ENCODE measurements at places on chromosomes 12 and 14.

GRCh38 chr14:55693904-55694303 lies 113.9 kb downstream of the KTN1 start:
- no peak for DNase-seq

- no peak for DNase-seq
Measured at GRCh38 chr14:68956724-68957123, 22.4 kb downstream of the ACTN1 start.

- DNase-seq: no peak
Measured at GRCh38 chr12:121218588-121219352, 8.8 kb downstream of the P2RX4 start.

GRCh38 chr14:104563742-104564615 lies 15.6 kb upstream of the C14orf180 start:
- DNase-seq: peak; percentile 12

DNA sequence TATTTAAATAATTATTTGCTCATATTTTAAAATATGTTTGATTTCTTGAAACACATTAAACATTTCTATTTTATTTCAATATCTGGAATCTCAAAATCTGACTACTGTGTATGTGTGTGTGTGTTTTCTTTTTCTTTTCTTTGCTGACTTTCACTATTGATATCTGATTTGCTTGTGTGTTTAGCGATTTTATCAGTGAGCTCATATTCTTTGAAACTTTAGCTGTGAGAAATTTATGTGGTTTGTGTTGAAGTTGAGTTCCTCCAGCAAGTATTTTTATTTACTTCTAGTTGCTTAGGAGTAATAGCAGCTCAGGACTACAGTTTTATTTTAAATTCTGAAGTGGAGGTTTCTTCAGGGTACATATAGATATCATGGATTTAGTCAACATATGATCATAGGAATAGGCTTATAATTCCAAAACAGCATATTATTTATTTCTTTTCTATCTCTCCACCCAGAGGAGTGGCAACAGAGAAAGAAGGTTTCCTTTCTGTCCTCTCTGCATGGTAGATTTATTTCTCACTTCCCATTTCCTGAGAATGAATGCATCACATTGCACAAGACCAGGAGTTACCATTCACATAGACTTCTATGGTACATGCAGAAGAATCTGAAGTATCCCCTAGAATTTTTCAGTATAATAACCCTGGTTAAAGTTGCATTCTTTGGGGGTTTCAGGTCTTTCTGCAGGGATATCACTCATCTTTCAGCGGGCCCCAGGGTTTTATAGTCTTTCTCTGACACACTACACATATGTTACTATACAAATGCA lies 60.5 kb downstream of the PTPRQ start:
- no peak for DNase-seq

DNA sequence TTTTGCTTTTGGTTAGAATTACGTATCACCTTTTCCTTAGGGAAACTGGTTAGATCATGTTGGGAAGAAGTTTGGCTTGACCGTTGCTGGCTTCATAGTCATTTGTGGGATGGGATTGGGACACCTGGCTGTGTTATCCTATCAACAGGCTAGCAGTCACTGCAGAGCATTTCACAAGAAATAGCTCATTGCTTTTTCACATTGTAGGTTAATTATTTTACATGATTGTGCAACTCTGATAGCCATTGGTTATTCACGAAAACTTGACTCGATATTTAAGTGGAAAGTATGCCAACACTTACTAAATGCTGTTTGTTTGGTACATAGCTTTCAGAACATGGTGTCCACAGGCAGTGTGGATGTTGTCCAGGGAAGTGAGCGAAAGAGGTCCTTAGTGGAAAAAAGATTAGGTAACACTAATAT lies 89.4 kb downstream of the NKX2-1 start:
- DNase-seq: no peak

- no peak for DNase-seq
Measured at GRCh38 chr12:92503971-92504593, 198.7 kb upstream of the PLEKHG7 start.

DNA sequence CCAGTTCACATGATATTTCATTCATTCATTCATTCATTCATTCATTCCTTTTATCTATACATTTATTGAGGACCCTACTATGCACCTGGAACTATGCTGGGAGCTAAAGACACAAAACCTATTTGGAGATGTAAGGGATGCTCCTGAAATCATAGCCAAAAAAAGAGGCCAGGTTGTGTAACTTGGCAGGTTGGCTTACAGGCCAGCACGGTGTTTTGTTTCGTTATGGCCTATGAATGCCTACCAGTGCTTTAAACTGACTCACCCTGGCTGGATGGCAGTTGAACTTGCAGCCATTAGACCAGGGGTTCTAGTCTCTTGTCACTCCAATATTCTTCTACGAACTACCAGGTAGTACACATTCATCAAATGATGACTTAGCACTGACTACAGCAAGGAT lies 15.7 kb downstream of the MAP3K9 start:
- no peak for DNase-seq

- DNase-seq: no peak
Measured at GRCh38 chr12:7099290-7099996, 7.2 kb upstream of the C1R start.

GRCh38 chr14:56902385-56902784 lies 92.1 kb upstream of the OTX2 start:
- no peak for DNase-seq

GRCh38 chr12:49609875-49610154 lies 4.4 kb upstream of the FAM186B start:
- no peak for DNase-seq

DNA sequence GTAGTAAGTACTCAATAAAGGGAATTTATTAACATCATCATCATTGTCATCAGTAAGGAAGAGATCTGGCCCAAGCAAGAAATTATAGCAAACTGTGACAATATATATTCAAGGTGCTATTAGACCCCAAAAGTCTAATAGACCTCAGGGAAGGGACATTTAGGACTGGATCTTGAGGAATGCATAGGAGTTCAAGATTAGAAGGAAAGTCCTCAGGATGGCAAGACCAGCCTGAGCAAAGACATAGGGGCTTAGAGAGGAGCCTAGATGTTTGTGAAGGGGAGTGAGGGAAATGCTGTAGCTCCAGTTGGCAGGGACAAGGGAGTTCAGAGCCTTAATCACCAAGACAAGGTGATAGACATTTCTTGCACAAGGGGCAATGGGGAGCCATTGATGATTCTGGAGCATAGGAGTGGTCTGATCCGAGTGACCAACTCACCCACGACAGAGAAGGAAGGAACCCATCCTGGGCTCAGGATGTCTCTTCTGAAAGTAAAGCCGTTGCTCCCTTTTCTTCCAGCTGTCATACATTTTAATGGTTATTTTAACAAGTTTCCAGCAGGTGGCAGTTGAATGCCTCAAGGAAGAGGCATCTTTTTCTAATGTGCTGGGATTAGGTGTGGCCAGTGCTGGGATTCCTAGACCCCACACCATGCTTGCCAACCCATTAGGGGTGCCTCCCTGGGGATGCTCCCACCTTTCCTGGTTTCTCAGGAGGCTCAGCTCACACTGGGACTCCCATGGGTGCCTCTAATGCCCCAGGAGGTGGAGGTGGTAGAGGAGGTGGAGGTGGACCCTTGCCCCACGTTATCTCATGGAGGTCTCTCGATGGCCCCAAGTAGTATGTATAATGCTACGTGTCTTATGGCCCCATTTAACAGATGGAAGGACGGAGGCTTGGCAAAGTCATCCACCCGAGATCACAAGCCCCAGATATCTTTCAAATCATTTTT lies 37.8 kb downstream of the PHETA1 start:
- DNase-seq: no peak

DNA sequence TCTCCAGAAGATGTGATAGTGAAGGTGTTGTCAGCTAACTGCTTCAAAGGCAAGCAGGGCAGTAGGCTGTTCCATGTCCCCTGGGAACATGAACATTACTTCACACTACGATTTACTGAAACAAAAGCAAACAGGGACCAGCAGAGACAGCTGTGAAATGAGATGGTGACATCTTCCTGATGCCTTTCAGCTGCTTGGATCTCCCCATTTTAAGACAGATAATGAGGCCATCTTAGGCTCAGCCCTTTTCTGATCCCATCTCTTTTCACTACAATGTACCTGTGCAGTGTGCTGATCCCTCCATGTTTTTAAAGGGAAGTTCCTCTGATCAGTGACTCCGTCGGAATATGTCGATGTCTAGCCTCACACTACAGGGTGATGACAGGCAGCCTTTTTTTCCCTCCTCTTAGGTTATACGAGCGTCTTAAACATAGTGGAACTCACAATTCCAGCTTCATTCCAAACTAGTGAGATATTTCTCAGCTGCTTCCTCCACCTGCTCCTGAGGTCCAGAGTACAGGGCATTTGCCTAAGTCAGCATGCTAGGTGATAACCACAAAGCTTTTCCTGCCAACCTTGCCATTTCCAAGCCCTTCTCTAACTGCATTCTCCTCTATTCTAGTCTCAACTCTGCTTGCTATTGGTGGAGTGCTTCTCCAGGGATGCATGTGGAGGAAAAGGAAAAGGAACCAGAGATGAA lies 87.6 kb upstream of the EGLN3 start:
- no peak for DNase-seq

GRCh38 chr12:124901003-124901402 lies 13.4 kb downstream of the UBC start:
- DNase-seq: no peak

DNA sequence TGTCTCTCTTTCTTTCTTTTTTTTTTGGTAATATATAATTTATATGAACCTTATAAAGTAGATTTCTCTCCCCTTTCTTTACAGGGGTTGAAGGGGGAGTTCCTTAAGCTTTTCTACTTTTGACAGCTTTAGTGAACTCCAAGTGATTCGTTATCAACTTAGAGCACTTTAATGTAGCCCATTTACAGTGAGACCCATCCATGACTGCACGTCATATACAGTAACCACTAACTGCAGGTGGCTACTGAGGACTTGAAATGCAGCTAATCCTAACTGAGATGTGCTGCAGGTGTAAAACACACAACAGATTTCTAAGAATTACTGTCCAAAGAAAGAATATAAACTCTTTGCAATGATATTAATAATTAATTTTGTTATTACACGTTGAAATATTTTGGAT lies 582 bp downstream of the LRRIQ1 start:
- DNase-seq: no peak

- DNase-seq: no peak
Measured at GRCh38 chr12:77830583-77831351, at the start of gene NAV3. NAV3 (plus strand) TSS chr12:77830894; CDS start chr12:77831462, 568 bp downstream.

GRCh38 chr12:124655048-124655697 lies 87.8 kb upstream of the NCOR2 start:
- no peak for DNase-seq

DNA sequence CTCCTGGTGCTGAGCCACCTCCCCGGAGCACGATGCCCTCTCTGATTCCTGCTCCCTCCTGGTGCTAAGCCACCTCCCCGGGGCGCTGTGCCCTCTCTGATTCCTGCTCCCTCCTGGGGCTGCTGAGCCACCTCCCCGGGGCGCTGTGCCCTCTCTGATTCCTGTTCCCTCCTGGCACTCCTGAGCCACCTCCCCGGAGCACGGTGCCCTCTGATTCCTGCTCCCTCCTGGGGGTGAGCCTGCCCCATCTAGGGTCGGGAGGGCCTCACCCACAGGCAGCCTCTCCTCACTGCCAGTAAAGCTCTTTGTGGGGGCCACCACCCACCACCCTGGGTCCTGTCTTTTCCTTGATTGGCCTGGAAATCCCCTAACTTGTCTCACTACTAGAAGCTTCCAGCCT lies 327.6 kb upstream of the SFSWAP start:
- DNase-seq: no peak

DNA sequence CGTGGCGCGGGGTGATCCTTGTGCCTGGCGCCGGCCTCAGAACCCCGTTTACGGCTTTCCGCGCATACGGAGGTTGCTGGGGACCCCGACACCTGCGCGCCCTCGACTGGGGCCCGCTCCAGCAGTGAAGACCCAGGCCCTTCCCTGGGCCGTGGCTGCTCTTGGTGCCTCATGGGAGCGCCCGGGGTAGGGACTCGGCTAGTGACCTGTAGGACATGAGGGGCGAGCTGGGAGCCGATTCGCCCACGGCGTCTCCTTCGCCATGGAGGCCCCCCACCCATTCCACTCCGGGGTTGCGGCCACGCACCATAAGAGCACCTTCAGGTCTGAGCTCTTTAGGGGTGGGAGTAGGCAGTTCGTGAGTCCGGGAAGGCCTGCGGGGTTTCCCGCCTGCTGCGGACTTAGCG lies 14.2 kb upstream of the PAX9 start:
- no peak for DNase-seq

DNA sequence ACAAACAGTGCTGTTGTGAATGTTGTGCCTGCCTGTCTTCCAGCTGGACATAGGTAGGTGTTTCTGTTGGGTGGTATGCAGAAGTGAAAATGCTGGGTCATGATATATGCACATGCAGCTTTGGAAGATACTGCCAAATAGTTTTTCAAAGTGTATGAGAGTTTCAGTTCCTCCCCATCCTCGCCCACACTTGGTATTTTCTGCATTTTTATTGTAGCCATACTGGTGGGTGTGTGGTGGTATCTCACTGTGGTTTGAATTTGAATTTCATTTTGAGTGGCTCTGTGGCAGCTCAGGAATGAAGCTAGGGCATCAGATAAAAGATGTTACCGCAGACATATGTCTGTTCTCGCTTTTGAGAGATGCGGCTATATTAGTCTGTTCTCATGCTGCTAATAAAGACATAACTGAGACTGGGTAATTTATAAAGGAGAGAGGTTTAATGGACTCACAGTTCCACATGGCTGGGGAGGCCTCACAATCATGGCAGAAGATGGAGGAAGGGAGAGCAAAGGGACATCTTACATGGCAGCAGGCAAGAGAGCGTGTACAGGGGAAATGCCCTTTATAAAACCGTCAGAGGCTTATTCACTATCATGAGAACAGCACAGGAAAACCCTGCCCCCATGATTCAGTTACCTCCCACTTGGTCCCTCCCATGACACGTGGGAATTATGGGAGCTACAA lies 183.1 kb downstream of the CAND1 start:
- no peak for DNase-seq

GRCh38 chr12:83199069-83199468 lies 512.4 kb downstream of the TMTC2 start:
- no peak for DNase-seq

DNA sequence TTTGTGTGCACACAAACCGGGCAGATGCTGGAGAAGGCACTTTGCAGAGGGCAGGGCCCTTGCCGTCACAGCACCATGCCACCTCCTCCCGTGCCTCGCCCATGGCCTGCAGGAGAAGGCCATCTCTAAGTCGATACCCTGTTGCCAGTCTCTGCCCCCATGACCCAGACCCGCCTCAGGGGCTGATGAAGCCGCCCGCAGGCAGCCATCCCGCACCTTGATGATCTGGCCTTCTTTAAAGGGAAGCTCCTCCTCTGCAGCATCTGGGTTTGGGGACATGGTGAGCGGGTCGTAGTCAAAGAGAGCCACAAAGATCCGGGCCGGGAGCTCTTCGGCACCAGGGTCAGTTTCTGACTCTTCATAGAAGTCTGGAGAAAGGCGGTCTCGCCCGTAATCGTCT lies 76.2 kb downstream of the PIWIL1 start:
- no peak for DNase-seq

GRCh38 chr12:89353188-89353822 lies 1.0 kb upstream of the DUSP6 start:
- no peak for DNase-seq

GRCh38 chr12:99979471-99979870 lies 5.3 kb downstream of the ANKS1B start:
- no peak for DNase-seq

- no peak for DNase-seq
Measured at GRCh38 chr12:24796876-24797275, 152.0 kb downstream of the BCAT1 start.
